ENCODE measurements at places on chromosomes 16 and 17.

DNA sequence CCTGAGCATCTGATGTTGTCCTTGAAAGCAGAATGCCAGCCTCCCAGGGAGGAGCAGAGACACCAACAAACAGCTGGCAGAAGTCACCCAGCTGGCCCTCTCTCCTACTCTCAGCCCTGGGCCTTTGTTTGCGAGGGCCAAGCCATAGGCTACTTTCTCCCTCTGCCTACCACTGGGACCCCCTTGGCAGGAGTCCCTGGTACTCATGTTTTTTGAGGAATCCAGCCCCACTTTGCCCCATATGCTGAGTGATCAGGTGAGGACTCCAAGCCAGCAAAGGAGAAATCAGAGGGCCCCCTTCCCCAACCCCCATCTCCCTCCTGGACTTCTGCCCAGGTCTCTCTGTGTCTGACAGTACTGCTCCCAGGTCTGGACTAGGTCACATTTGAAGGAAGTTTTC, 121.9 kb downstream of the USP31 start:
- no peak for DNase-seq

DNA sequence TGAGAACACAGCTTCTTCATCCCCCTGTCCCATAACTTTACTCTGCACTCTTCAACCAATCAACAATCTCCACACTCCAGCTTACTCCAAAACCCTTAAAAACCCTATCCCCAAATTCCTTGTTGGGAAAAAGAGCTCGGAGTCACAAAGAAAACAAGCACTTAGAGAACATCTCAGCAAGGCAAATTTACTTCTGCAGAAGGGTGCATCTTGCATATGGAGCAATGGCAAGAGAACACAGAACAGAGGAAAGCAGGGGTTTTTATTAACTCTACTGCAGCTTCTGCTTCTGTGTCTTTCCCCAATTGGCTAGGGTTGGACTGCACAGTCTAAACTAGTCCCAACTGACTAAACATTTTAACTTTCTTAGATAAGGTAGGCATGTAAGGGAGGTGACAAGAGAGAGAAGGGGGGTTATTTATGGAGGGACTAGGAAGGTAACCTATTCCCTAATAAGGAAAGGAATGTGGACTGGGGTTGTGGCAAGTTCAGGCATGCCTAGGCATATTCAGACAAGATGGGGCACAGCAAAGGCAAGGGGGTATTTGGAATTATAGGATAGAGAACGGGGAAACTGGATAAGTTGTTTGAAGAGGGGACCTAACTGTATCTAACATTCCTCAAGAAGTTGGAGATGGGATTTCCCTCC, 125.5 kb downstream of the CACNG3 start:
- no peak for DNase-seq

DNA sequence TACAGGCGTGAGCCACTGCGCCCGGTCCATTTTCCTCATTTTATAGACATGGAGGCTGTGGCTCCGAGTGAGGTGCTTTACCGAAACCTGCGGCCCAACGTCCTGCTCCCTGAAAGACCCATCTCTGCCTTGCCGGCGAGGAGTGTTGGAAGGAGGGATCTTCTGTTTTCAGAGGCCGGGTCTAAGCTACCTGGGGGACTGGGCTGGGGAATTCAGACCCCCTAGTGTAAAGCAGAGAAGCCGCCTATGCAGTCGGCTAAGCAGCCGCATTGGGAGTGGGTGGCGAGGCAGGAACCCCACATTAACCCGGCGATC, 16.3 kb downstream of the MEOX1 start:
- no peak for DNase-seq

DNA sequence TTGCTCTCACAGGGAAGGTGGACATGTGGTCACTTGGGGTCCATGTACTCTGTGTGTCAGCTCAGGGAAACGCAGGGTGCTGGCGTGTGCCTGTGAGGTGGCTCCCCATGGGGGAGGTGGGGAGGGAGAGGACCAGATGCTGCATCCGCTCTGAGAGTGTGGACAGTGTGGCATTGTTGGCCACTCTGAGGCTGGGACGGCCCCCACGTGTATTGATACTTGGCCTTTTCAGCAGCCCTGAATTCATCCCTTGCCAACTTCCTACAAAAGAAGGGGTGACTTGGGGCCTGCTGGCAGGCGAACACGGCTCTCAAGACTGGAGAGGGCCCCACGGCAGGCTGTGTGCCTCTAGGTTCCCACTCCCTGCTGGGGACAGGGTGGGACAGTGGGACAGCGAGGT, 120.1 kb downstream of the RAB11FIP4 start:
- no peak for DNase-seq

GRCh38 chr17:80649200-80649644, 104.6 kb downstream of the RPTOR start:
- no peak for DNase-seq

DNA sequence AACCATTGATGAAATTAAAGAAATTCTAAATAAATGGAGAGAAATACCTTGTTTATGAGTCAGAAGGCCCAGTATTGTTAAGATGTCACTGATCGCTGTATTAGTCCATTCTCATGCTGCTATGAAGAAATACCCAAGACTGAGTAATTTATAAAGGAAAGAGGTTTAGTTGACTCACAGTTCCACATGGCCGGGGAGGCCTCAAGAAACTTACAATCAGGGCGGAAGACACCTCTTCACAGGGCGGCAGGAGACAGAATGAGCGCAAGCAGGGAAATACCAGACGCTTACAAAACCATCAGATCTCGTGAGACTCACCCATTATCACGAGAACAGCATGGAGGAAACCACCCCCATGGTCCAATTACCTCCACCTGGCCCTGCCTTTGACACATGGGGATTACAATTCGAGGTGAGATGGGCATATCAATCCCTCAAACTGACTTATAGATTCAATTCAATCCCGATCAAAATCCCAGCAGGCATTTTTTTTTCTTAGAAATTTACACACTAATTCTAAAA, 157.2 kb downstream of the ENGASE start:
- DNase-seq, result no peak

- no peak for DNase-seq
Measured at GRCh38 chr17:45342306-45342705, 25.5 kb upstream of the MAP3K14 start.

DNA sequence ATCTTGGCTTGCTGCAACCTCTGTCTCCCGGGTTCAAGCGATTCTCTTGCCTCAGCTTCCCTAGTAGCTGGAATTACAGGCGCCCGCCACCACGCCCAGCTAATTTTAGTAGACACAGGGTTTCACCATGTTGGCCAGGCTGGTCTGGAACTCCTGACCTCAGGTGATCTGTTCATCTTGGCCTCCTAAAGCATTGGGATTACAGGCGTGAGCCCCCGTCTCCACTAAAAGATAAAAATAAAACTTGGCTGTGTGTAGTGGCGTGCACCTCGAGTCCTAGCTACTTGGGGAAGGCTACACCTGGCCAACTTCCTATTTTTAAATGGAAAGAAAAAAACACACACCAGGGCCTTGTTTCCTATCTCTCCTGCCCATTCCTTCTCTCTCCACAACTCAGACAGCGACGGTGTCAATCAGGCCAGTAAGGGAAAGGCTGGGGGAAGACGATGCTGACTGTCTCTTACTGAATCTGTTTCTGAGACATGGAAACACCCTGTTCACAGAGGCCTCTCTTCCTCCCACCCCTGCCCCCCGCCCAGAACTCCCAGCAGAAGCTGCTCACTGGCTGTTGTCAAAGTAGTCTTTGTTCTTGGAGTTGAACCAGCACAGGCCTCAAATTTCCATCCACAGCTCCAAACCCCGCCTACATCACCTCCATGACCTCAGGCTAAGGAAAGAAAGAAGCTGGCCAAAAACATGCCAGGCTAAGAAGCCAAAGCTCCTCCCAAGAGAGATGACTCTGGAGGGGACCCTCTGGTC, 96.6 kb downstream of the NXN start:
- DNase-seq, result no peak

GRCh38 chr16:47392081-47392480, 68.8 kb downstream of the ITFG1 start:
- DNase-seq, result no peak

GRCh38 chr17:67049025-67049739, 4.8 kb downstream of the CACNG1 start:
- no peak for DNase-seq

DNA sequence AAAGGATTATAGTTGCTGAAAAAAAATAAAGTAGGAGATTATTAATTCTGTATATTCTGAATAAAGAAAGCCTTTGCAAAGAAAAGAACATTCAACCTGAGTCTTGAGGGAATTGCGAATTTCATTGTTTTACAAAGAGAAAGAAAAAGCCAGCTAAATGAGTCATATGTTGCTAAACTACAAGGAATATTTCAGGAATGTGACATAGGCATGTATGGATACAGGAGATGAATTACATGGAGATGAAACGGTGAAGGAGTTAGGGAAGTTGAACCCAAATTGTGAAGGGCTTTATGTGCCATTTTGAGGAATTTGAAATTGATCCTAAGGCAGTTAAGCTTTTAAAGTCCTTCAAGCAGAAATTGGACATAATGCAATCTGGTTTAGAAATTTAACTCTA, 177.3 kb upstream of the RBL2 start:
- no peak for DNase-seq

GRCh38 chr17:38547444-38547843, 58.3 kb downstream of the SRCIN1 start:
- no peak for DNase-seq

GRCh38 chr17:34219405-34219804, 35.7 kb upstream of the CCL2 start:
- no peak for DNase-seq

DNA sequence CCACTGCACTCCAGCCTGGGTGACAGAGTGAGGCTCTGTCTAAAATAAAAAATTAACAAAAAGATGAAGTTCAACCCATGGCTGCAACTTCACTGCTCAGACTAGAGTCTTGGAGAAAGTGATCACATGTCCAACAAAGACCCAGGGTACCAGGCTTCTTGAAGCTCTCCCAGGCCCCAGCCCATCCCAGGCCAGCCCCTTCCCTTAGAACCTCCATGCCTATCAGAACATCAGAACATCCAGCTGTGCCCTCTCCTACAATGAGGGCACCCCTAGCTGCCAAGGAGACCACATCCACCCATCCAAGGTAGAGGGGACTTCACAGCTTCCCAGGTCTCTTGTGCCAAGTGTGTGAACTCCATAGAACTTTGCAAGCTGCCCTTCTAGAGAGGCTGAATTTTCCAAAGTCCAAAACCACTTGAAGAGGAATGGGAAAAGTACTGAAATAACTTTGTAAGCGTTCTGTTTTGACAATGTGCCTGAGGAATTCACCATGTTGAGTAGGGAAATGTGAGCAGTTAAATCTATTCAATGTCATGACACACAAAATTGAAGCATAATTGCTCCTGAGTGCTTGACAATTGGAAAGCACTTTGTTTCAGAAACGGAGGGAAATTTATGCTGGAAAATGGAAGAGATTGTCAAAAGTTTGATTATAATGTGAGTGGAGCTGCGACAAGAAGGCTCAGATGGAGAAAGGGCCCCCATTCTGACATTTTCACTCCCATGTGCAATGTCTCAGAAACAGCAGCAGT, 230.4 kb downstream of the ZNF423 start:
- no peak for DNase-seq

- no peak for DNase-seq
Measured at GRCh38 chr17:35713069-35713728, 18.2 kb upstream of the RASL10B start.

DNA sequence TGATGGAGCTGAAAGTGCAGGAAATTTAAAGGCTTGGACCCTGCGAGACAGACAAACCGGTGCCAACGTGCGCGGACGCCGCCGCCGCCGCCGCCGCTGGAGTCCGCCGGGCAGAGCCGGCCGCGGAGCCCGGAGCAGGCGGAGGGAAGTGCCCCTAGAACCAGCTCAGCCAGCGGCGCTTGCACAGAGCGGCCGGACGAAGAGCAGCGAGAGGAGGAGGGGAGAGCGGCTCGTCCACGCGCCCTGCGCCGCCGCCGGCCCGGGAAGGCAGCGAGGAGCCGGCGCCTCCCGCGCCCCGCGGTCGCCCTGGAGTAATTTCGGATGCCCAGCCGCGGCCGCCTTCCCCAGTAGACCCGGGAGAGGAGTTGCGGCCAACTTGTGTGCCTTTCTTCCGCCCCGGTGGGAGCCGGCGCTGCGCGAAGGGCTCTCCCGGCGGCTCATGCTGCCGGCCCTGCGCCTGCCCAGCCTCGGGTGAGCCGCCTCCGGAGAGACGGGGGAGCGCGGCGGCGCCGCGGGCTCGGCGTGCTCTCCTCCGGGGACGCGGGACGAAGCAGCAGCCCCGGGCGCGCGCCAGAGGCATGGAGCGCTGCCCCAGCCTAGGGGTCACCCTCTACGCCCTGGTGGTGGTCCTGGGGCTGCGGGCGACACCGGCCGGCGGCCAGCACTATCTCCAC, at the start of gene NOG:
Gene NOG, plus strand, starts transcription at position 54 of the 674 bp plus-strand sequence. Its CDS starts 525 bp downstream, at position 579.
- DNase-seq, result peak; percentile 81

DNA sequence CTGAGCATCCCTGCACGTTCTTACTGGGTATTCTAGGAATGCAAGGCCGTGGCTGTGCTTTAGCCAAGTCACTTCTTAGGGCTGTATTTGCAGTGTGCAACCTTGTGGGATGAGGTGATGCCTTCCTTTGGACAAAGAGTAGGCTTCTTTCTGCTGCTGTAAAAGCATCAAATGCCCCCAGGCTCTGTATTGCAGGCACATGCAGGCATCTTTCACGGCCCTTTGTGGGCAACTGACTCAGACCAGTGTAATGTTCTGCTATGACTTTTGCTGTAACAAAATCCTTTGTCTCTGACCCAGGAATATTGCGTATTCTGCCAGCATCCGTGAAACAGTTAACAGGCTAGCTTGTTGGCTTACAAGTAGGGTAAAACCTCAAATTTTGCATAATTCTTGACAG, 30.9 kb upstream of the GCSH start:
- no peak for DNase-seq

DNA sequence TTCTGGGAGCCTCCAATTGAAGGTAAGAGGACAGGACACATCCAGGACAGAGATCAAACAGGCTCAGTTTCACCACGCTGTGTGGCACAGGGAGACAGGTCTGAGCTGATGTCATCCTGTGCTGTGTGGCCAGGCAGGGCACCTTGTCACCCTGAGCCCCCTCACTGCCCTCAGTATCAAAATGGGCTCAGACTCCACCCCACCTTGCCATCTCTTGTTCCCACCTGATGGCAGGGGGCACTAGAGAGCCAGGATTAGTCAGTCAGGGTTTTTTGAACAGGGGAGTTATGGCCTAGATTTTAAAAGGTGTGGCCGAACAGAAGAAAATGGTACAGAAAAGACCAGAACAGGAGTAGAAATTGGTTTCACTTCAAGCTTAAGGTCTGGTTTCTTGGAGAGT, 2.6 kb downstream of the KAT2A start:
- no peak for DNase-seq

GRCh38 chr16:22805326-22805725, 8.6 kb upstream of the HS3ST2 start:
- DNase-seq, result no peak

DNA sequence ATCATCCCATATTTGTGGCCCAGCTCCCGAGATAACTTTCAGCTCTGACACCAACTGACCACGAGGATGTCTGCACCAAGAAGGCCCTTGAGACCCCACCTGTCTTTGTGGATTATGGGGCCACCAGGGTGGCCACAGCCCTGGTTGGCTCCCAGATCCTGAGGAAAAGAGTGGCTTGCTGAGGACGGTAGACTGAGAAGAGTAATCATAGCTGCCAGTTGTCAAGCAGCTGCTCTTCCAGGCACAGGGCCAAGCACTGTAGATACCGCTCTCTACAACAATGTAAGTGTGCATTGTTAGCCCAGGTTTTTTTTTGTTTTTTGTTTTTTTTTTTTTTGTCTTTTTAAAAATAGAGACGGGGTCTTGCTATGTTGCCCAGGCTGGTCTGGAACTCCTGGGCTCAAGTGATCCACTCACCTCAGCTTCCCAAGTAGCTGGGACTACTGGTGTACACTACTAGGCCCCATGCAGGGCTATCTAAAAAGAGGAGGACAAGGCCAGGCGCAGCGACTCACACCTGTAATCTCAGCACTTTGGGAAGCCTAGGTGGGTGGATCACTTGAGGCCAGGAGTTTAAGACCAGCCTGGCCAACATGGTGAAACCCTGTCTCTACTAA, 9.6 kb downstream of the ZNF205 start:
- DNase-seq, result no peak

GRCh38 chr16:27870116-27870798, 193.3 kb downstream of the GSG1L start:
- no peak for DNase-seq

All from activated CD8-positive, alpha-beta memory T cell treated with anti-CD3 and anti-CD28 coated beads for 24 hours (primary cell).